ENCODE measurements at places on chromosomes 11 and 22.

DNA sequence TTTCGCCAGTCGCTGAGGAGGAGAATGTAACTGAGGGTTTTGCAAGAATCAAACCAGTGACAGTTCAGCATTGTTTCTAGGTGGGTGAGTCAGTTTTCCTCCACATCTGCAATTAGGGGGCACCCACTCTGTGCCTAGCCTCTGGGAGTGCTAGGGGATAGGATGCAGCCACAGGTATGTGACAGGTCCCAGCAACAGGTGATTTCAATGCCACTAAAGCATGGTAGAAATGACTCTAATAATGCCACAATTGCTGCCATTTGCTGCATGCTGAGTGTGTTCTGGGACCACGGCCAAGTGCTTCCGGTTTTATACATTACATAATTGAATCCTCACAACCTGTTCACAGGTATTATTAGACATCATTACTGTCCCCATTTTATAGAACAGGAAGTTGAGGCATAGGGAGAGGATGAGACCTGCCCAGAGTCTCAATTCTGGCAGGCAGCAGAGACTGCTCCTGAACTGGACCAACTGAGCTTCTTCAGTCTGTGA is 556 bp downstream of the CRYBB2 start:
- no peak for DNase-seq

- no peak for DNase-seq
These were observed 73.1 kb upstream of the CTSC start for GRCh38 chr11:88410656-88411055.

- peak; percentile 48 for DNase-seq
These were observed 3.4 kb downstream of the PLAAT3 start for GRCh38 chr11:63610604-63611394.

DNA sequence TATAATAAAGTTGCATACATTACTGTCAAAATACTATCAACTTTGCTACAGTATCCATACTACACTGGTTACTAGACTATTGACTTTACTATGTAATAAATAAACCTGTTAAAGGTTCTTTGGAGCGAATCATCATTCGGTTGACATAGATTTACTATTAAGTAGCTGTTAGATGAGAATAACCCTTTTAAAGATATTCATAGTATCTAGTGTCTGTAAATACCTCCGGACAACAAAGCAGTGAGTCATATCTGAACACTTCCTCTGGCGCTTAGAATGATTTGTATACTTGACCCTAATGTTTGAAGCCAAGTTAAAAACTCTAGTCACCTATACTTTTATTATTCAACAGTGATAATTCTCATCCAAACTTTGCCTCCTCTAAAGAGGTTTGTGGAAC is 84.7 kb downstream of the MSANTD4 start:
- DNase-seq, result no peak

DNA sequence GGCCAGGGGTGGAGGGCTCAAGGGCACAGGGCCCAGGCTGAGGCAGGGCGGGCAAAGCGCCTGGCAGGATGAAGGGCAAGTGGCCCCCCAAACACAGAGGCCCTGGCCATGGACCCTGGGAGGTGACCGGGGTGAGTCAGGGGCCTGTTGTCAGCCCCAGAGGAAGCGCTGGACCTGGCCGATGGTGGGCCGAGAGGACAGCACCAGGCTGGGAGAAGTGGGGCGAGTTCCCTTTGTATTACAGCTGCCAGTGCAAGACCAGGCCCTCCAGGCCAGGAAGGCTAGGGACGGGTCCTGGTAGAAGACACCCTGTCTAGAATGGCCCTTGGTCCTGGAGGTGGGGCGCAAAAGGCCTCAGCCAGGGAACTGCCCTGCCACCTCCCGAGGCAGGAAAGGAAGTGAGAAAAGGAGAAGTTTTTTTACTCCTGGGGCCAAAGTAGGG is 12.8 kb downstream of the CXCR5 start:
- DNase-seq, result no peak

Data from NCI-H187 treated with DMSO at 0.1 percent for 48 hours (cell line).